ENCODE measurements at places on chromosomes 1 and 21. TPM values are rescaled to one million over a fixed set of nuclear protein-coding genes. Genes with fewer than 3 reads are reported as not detected.
A peak's percentile ranks its signal among the peaks of the same experiment; 100 is the strongest.

DNA sequence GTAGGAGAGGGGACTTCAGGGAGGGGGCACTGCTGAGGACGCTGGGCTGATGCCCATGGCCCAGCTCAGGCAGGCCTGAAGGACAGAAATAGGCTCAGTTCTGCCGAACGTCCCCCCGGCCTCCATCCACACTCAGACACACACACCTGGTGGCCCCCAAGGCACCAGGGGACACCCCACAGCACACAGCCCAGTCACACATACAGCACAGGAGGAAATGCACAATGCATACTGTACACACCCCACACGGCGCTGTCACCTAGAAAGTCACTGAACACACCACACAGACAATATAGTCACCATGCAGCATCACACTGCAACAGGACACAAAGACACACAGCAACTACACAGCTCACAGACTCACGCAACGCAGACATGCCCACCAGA, 562 bp downstream of the SYTL1 start:
- no peak overlapping the region for H3K27ac ChIP-seq
- DNase-seq = no peak
- peaks cover 9% of the 10 kb centered on the region for H3K4me1 ChIP-seq

Gene PRRX1
- total RNA-seq = 55.1 TPM

DNA sequence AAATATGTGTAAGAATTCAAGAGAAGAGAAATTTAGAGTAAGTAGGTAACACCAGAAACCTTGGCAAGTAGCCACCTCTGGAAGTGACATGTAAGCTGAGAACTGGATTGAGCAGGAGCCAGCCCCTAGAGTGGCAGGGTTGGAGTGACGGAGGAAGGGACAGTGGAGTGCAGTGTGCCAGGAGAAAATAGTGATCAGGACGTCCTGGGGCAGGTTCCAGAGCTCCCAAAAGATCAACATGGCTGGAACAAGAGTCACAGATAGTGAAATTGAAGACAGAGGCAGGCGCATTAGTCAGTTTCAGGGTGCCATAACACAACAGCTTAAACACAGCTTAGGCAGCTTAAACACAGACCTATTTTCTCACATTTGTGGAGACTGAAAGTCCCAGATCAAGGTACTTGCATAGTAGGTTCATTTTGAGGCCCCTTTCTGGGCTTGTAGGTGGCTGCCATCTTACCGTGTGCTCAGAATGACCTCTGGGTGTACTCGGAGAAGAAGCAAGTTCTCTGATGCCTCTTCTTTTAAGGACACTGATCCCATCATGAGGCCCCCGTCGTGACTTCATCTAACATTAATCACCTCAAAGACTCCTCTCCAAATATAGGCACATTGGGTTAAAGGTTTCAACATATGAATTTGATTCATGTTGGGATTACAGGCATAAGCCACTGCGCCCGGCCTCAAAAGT, 37.2 kb downstream of the GNPAT start:
- peak; percentile 60 for DNase-seq
- peaks cover 19% of the 10 kb centered on the region for H3K36me3 ChIP-seq
- H3K27ac ChIP-seq = peak overlapping the region; percentile 84
- no peak overlapping the region for H3K4me3 ChIP-seq

DNA sequence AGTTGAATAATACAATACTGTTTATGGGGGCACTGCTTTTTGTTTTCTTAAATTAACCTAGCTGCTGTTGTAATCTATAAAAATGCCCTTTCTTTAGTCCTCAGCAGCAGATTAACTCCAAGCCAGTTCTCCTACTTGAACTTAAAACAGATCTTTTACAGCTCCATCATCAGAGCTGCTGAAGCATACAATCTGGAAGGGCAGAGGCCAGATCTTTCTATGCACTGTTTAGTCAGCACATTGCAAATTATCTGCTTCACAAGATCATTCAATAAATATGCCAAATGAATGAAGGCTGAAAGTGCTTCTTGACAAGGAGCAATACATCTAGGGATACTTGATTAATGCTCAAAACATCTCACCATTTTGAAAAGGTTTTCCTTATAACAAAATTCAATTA, 115.8 kb downstream of the PLPPR5 start:
- H3K27ac ChIP-seq = no peak overlapping the region
- H3K4me1 ChIP-seq = no peaks in the 10 kb centered on the region
- H3K36me3 ChIP-seq = no peaks in the 10 kb centered on the region
- no peak overlapping the region for H3K4me3 ChIP-seq
- no peak for DNase-seq

Gene LCE1E
- total RNA-seq = not detected

- no peaks in the 10 kb centered on the region for H3K4me1 ChIP-seq
- no peak overlapping the region for H3K27ac ChIP-seq
- H3K27me3 ChIP-seq = no peaks in the 10 kb centered on the region
- DNase-seq = no peak
These were observed 9.9 kb upstream of the CD58 start for GRCh38 chr1:116580446-116581322.

GRCh38 chr1:180606155-180606554, 25.7 kb upstream of the XPR1 start:
- H3K36me3 ChIP-seq = no peaks in the 10 kb centered on the region
- no peaks in the 10 kb centered on the region for H3K27me3 ChIP-seq
- no peak overlapping the region for H3K4me3 ChIP-seq
- no peak overlapping the region for H3K27ac ChIP-seq
- DNase-seq = no peak
- H3K4me1 ChIP-seq = peaks cover 26% of the 10 kb centered on the region

Gene SYCP1
- not detected for total RNA-seq

GRCh38 chr1:45543581-45544417, 6.8 kb upstream of the AKR1A1 start:
- no peak overlapping the region for H3K4me3 ChIP-seq
- DNase-seq = no peak
- no peak overlapping the region for H3K27ac ChIP-seq
- no peaks in the 10 kb centered on the region for H3K36me3 ChIP-seq
- no peaks in the 10 kb centered on the region for H3K4me1 ChIP-seq

Measured in right atrium auricular region (tissue), 2 donors.